CD4-positive, alpha-beta T cell treated with Interleukin-17A for 4 hours (primary cell): ENCODE measurements at places on chromosomes 5 and 9.

- no peak for DNase-seq
Observed at GRCh38 chr9:137167747-137168572, 1.9 kb downstream of the LRRC26 start.

- DNase-seq = no peak
Observed at GRCh38 chr5:31172881-31173280, 20.6 kb upstream of the CDH6 start.

DNA sequence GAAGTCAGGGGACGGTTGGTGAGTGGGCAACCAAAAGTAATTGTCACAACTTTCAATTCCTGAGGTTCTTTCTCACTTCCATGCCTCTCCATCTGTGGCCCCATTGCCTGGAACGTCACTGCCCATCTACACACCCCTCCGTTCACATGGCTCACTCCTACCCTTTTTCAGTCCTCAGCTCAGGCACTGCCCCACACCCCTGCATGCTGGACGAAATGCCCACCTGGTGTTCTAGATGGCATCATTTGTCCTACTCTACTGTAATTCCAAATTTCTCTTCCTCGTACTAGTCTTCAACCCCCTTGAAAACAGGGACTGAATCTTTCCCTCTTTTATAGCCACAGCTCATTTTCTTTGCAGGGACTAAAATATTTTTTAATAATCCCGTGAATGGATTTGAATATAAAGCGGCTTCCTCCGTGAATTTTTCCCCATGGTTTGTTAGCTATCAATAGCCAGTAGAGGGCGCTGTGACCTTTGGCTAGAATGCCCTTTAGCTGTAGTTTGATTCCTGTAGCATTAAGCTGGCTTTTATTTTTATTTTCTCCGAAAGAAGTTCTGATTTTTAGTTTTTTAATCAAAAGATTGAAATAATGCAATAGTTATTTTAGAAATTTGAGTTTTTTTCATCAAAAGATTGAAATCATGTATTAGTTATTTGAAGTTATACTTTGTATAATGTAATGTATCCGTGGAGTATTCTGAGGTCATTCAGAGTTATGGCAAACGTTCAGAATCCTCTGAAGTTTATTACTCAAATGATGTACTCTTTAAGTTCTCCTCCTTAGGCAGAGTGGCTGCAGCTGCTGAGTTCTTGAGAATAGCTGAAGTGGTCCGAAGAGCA lies 232.1 kb downstream of the SH3GL2 start:
- peak; percentile 13 for DNase-seq

DNA sequence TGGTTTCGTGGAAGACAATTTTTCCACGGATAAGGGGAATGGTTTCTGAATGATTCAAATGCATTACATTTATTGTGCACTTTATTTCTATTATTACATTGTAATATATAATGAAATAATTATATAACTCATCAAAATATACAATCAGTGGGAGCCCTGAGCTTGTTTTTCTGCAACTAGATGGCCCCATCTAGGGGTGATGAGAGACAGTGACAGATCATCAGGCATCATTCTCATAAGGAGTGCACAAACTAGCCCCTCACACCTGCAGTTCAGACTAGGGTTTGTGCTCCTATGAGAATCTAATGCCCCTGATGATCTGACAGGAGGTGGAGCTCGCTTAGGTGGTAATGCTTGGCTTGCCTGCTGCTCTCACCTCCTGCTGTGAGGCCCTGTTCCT lies 6.4 kb downstream of the ISCA1 start:
- no peak for DNase-seq

DNA sequence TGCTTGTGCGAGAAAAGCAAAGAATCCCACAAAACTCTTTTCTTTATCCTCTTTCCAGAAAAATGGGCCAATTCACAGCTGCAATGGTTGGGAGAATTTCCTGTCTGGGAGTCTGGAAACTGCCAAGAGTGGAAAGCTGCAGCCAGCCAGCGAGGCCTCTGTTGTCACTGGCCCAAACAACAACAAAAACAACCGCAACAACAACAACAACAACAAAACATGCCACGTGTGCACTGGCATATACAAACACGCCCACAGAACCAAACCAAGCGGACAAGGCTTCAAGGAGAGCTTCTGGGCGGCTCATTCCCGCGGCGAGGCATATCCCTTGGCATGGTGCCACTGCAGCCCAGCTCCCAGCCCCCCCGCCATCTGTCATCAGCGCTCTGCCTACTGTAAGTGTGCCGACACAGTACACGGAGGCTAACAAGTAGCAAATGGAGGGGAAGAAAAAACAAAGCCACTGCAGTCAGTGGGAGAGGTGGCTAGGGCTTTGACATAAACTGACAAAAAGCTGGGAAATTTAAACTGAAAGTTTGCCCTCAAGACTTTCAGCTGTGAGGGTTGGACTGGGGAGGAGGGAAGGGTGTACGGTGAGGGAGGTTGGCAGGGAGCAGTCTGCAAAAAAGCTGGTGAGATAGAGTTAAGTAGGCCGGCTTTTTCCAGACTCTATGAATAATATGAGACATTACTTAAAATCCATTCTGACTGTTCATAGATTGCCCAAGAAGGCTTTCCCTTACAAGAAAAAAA lies 165.0 kb upstream of the ZNF462 start:
- DNase-seq = no peak

GRCh38 chr9:28999057-28999456 lies 1425.8 kb upstream of the C9orf72 start:
- no peak for DNase-seq

GRCh38 chr9:112905084-112905483 lies 14.4 kb upstream of the SLC46A2 start:
- DNase-seq = no peak

- no peak for DNase-seq
Observed at GRCh38 chr9:26811106-26811505, 81.5 kb downstream of the CAAP1 start.
